T47D (cell line): ENCODE measurements at places on chromosomes 16 and 17.
A peak's percentile ranks its signal among the peaks of the same experiment; 100 is the strongest.

DNA sequence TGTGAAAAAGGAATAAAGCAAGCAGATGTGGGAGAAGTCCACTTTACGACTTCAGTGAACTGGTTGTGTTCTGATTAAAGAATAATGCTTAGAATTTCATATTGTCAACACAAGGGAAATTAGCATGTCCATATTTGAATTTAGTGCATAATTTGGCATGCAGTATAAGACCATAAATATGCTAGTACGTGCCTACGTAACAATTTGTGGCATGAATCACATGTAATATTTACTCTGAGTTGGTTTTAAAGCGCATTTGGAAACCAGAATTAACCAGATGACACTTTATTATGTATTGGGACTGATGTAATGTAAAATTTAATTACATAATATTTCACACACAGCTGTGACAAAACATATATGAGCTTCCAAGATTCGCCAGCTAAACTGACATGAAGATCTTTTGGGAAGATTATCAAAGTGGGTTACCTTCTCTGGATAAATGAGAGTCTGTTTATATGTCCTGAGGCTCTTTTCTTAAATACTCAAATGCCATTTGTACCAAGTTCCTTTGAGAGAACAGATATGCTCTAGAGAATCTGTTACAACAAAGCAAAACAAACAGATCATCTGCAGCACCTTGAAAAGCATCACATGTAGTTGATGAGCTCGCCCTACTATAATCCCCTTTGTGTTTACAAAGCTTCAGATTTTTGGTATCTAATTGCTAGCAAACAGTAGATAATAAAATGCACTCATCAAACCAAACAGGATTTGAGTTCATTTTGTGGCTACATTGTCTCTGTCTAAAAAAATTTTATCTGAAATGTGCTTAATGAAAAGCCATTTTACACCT lies 1468.6 kb downstream of the CDH11 start:
- no peak for DNase-seq

- DNase-seq: no peak
These were observed 4.6 kb upstream of the ICAM2 start for GRCh38 chr17:64024781-64025731.

- DNase-seq: no peak
These were observed 34.8 kb downstream of the SOST start for GRCh38 chr17:43723697-43724359.

DNA sequence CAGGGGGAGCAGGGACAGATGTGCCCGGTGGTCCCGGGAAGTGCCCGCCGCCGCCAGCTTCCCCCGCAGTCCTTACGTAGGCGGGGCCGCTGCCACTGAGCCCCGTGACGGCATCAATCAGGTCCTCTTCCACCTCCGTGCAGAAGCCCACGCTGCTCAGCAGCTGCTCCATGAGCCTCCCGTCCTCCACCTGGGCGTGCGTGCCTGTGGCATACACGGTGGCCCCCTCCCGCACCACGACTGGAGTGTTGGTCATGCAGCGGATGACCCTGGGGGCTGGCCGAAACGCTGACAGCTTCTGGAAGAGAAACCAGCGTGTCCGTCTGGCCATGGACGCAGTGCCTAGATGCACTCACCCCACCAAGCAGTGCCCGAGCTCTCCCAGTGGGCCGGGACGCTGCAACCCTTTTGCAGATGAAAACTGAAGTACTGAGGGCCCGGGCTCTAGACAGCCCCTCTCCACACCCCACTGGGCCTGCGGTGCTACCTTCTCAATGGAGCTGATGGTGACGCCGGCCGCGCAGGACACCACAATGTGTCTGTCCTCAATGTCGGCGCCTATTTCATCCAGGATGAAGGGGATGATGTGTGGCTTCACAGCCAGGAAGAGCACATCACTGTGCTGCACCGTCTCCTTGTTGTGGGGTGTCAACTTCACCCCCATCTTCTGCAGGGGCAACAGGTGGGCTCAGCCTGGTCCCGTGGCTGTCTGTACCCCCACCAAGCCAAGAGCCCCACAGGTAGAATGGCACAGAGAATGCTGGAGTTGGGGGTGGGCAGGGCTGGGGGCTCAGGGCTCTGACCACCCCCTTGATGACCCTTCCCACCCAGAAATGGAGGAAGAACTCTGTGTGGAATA lies 2.0 kb downstream of the PYCR1 start:
- DNase-seq: no peak

DNA sequence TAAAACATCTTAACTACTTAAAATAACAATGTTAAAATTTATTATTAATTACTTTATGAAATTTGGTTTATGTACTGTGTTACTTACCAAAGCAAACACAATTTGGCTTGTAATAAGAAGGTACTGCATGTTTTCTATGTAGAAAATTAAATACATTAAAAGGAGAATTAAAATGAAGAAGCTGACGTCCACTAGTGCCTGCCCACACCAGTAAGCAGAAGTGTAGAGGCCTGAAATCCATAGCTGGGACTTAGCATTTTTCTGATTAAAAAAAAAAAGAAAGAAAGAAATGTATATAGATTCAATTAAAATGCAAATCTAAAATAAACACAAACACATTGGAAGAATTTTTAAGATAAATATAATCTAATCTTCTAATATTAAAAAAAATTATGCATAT lies 35.8 kb upstream of the ABCA9 start:
- no peak for DNase-seq

GRCh38 chr17:58517378-58517927 lies 3.0 kb upstream of the MTMR4 start:
- DNase-seq: peak; percentile 64

- no peak for DNase-seq
These were observed 20.3 kb upstream of the CDH5 start for GRCh38 chr16:66346221-66346620.

- DNase-seq: no peak
These were observed 62.8 kb downstream of the HS3ST3A1 start for GRCh38 chr17:13538841-13539411.

DNA sequence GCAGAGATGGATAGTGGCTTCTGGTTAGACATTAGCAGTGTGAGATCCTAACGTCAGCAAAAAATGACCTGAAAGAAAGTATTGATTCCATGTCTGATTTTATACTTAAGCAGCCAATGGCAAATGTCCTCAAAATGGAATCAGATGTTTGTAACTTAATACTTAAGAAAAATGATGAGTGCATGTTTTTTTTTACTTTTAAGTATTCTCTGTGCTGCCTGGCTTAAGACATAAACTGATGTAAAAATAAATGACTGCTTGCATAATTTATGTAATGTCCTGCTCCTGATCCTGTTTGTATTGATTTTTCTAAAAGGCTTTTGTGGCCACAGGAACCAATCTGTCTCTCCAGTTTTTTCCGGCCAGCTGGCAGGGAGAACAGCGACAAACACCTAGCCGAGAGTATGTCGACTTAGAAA lies 7.4 kb downstream of the CBFB start:
- DNase-seq: no peak

DNA sequence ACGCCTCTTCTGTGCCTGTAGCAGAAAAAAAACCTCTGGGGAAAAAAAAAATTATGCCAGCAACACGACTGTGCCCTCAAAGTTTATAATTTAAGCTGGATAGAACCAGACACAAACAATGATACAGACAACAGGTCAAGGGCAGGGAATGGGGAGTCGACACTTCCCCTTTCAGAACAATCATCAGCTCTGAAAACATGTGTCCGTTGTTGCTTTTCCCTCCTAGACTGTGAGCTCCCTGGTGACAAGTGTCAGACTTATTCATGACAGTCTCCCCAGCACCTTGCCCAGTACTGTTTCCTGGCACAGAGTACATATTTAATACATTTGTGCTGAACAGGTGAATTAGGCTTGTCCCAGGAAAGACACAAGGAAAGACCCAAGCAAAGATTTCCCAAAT lies 178.3 kb downstream of the SOX9 start:
- DNase-seq: no peak

DNA sequence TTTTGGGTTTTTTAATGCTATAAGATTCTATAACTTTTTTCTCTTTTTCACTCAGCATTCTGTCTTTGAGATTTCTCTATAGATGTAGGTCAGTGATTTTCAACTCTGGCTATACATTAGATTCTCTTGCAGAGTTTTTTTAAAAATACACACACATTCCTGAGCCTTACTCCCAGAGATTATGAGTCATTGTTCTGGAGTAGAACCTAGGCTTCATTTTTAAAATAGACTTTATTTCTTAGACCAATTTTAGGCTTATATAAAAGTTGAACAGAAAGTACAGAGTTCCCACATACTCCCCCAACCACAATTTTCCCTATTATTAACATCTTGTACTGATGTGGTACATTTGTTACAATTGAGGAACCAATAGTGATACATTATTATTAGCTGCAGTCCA lies 63.3 kb downstream of the CYB561 start:
- no peak for DNase-seq

- no peak for DNase-seq
These were observed 120.6 kb downstream of the IRF8 start for GRCh38 chr16:86019446-86020047.

DNA sequence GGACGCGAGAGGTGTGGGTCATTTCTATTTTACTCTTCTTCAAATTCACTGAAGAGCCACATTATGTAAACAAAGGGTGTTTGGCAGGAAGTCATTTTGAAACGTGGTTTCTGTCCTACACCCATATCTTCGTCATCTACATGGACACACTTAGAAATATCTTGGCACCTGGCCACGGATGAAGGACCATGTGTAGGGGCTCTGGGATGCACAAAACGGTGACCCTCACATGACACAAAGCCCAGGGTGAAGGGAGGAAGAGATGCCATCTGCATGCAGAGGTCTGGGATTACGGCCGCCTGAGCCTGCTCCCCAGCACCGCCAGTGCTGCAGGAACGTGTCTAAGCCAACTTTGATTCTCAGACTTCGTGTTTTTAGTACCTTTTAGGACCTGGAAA lies 130.2 kb upstream of the CHMP6 start:
- no peak for DNase-seq

DNA sequence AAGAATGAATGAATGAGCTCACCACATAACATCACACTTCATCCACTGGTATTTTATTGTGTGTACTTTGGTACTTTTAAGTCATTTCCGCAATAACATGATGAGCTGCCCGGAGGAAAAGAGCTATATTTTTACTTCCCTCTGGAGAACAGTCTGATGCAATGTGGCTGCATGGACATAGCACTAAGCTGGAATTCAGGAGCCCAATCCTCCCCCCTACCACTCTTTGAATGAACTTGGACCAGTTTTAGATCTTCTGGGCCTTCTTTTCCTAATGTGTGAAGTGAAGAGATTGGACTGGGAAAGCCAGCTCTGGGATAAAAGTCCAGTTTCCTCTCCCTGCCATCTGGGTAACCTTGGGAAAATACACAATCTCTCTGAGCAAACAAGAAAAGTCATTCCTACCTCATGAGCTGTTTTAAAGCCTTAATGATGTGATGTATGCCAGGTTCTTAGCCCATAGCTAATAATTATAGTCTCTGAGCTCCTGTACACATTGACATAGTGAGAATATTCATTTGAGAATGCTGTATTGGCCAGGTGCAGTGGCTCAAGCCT lies 79.3 kb downstream of the ABCC12 start:
- no peak for DNase-seq

- DNase-seq: no peak
These were observed 57.6 kb upstream of the CBFA2T3 start for GRCh38 chr16:89034573-89034961.

DNA sequence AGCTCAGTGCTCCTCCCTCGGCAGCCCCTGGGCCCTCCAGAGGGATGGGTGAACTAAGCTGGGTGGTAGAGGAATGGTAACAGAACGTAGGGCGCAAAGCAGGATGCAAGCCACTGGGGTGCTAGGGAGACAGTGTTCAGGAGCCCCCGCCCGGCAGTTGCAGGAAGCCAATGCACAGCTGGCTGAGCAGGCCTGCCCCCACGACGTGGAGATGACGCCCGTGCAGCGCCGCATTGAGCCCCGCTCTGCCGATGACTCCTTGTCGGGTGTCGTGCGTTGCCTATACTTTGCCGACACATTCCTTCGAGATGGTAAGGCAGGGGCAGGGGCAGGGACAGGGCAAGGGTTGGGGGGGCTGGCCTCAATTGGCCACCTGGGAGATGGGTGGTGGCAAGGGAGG lies 12.9 kb downstream of the LLGL1 start:
- DNase-seq: no peak

- no peak for DNase-seq
These were observed 18.8 kb downstream of the TAC4 start for GRCh38 chr17:49829026-49829425.

DNA sequence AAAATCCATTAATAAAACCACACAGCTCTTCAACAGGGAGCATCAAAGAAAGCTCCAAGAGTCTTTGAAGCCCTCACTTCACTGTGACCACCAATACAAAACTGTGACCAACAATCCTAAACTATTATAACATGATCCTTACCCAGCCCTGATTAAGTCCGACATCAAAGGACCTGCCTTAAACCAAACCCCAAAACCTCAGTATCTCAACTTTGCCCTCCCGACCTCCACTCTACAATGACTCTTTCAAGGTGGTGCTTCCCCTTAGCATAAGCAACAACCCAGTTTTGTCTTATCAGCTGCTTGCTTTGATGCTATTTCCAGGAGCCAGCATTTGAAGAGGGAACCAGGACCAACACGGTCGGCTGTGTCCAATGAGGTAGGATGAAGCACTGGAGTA lies 8.5 kb upstream of the PRSS22 start:
- no peak for DNase-seq

DNA sequence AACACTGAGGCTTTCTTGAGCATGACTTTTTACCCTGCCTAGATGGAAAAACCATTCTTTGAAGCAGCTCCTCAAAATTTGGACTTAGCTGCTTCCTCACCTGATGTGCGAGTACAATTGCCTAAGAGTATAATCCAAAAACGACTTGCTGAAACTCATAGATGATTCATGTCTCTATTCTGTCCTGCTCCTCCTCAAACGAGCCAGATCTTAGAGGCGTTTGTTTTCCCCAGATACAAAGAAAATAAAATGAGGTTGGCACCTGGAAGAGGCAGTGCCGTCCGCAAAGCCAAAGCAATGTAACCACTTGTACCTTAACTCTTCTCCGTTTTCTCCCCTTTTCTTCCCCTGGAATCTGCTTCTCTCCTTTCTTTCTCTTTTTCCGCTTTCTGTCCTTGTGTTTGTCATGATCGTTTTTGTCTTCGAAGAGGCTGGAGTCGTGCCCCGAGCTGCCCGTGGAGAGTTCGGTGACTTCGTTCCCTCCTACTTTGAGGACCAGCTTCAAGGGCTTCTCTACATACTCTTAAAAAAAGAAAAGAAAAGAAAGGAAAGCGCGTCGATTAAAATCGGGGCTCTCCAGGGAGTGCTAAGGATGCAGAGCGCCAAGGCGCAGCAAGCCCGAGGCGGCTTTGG lies 895 bp downstream of the BRD7 start:
- DNase-seq: no peak

DNA sequence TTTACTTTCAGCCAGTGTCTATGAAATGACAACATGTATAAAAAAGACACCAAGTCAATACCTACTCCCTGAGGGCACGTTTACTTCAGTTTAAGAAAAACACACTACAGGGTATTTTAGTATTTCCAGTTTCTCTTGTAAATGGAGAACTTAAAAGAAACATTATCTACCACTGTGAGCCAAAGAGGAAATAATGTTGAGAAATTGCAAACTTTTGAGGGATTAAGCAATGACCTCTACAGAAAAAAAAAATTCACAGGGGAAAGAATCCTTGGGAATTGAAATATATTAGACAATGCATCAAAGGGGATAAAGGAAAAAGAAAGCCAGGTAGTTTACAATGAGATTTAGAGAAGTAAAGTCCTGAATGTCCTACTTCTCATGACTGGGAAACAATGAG lies 126.0 kb downstream of the KCNJ2 start:
- no peak for DNase-seq
